Right atrium auricular region (tissue), 2 donors: ENCODE measurements at places on chromosomes 6 and 20.

DNA sequence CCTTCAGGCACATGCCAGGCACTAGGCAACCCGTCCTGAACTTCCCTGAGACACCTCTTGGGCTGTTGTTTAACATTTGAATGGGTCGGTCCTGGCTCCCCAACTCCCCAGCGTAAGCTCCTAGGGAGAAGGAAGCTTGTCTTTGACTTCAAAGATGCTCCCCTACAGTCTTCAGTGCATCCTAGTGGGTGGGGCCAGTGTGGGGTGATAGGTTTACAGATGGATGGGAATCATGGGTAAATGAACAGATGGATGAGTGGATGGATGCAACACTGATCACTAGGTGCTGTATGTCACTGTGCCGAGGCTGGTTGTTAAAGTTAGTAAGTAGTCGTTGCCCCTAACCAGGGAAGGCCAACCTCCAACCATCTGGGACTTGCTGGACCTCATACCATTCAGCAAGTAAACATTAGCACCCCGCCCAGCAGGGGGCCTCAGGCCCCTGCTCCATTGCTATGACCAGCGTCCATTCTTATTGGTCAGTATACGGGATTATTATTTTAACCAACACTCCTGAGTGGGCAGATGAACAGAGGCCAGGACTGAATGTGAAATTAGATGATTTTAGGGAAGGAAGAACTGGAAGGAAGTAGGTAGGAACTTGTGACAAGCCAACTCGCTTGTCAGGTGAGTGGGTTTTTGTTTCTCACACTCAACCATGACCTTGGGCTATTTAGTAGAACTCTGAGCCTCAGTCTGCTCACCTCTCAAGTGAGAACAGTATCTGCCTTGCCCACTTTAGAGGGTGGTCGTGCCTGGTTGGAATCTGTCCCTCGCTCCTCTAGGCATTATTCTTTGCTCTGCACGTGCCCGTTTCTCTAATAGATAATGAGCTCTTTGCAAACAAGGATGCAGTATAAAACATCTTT, 82.9 kb upstream of the FOXP4 start:
- H3K36me3 ChIP-seq: no peaks in the 10 kb centered on the region
- H3K4me3 ChIP-seq: no peak overlapping the region
- H3K27ac ChIP-seq: no peak overlapping the region
- no peaks in the 10 kb centered on the region for H3K27me3 ChIP-seq
- no peaks in the 10 kb centered on the region for H3K4me1 ChIP-seq
- peak; percentile 86 for DNase-seq

DNA sequence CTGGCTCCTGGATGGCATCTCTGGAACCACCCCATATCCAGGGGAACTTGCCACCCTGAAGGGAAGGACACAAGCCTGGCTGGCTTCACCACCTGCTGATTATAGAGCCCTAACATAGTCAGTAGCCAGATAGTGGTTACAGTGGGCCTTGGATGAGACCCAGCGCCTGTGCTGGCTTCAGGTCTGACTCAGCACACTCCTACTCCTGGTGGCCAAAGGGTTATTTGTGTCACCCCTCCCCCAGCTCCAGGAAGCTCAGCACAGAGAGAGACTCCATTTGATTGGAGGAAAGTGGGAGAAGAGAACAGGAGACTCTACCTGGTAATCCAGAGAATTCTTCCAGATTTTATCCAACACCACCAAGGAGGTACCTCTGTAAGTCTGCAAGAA, 12.8 kb downstream of the SNX14 start:
- no peak overlapping the region for H3K27ac ChIP-seq
- no peak overlapping the region for H3K4me3 ChIP-seq
- H3K4me1 ChIP-seq: peaks cover 45% of the 10 kb centered on the region

DNA sequence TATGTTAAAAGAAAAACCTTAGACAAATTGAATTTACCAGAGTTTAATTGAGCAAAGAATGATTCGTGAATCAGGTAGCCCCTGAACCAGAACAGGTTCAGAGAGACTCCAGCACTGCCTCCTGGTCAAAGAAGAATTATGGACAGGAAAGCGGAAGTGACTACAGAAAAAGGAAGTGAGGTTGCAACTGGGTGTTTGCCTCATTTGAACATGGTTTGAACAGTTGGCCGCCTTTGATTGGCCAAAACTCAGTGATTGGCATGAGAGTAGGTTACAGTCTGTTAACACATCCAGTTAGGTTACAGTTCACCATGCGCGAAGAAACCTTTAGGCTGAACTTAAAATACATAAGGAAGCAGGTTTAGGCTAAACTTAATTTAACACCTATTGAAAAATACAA, 248.8 kb downstream of the TFAP2A start:
- H3K4me3 ChIP-seq: no peak overlapping the region
- H3K27ac ChIP-seq: no peak overlapping the region
- no peaks in the 10 kb centered on the region for H3K4me1 ChIP-seq
- H3K36me3 ChIP-seq: no peaks in the 10 kb centered on the region
- no peaks in the 10 kb centered on the region for H3K27me3 ChIP-seq

- no peaks in the 10 kb centered on the region for H3K4me1 ChIP-seq
- DNase-seq: no peak
- no peak overlapping the region for H3K27ac ChIP-seq
- no peak overlapping the region for H3K4me3 ChIP-seq
- no peaks in the 10 kb centered on the region for H3K36me3 ChIP-seq
- no peaks in the 10 kb centered on the region for H3K27me3 ChIP-seq
Observed at GRCh38 chr6:71502168-71502567, 213.6 kb downstream of the OGFRL1 start.

GRCh38 chr6:139496654-139497344, 122.4 kb upstream of the CITED2 start:
- H3K27ac ChIP-seq: no peak overlapping the region
- H3K4me3 ChIP-seq: no peak overlapping the region
- no peaks in the 10 kb centered on the region for H3K4me1 ChIP-seq
- no peaks in the 10 kb centered on the region for H3K36me3 ChIP-seq
- DNase-seq: no peak

GRCh38 chr6:85116475-85116874, 333.4 kb upstream of the NT5E start:
- H3K4me3 ChIP-seq: no peak overlapping the region
- H3K27ac ChIP-seq: no peak overlapping the region
- no peaks in the 10 kb centered on the region for H3K4me1 ChIP-seq
- no peak for DNase-seq
- H3K27me3 ChIP-seq: no peaks in the 10 kb centered on the region

- H3K4me3 ChIP-seq: no peak overlapping the region
- H3K27ac ChIP-seq: no peak overlapping the region
- no peaks in the 10 kb centered on the region for H3K4me1 ChIP-seq
- no peak for DNase-seq
Observed at GRCh38 chr6:169340395-169340794, 86.7 kb upstream of the THBS2 start.

DNA sequence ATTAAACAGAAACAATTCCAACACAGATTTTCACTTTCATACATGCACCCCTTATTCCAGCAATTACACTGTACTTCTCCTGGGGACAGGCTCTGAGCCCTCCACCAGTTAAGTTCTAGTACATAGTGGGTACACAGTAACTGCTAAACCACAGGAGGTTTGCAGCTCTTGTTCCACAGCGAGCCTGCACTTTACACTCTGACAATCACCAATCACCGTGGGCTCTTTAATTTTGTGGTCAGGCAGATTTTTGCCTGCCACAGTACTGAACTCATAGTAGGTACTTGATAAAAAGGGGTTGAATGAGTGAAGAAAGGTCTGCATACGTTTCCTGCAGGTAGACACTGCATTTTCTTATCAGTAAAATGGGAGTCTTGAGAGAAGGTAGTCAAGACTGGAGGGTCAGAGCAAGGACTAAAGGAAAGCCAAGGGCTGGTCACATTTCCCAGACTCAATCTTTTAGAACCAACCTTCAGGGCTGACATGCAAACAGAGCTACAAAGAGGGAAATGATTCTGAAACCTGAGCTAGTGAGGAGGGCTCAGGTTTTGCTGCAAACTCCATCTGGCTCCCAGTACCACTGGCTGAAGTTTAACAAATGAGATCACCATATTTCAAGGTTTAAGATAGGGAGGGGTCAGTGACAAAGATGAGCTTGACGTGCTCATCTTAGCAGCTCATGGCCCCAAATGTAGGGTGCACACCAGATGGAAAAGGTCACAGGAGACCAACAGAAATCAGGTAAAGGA, 404.6 kb downstream of the BTBD9 start:
- no peaks in the 10 kb centered on the region for H3K36me3 ChIP-seq
- no peak for DNase-seq
- no peak overlapping the region for H3K27ac ChIP-seq
- H3K4me1 ChIP-seq: peaks cover 5% of the 10 kb centered on the region
- H3K27me3 ChIP-seq: no peaks in the 10 kb centered on the region
- H3K4me3 ChIP-seq: no peak overlapping the region

- DNase-seq: no peak
- H3K4me3 ChIP-seq: no peak overlapping the region
- no peaks in the 10 kb centered on the region for H3K4me1 ChIP-seq
- H3K27me3 ChIP-seq: no peaks in the 10 kb centered on the region
Observed at GRCh38 chr6:31568537-31568961, 3.5 kb upstream of the LTA start.

- no peaks in the 10 kb centered on the region for H3K4me1 ChIP-seq
- no peak for DNase-seq
- no peaks in the 10 kb centered on the region for H3K36me3 ChIP-seq
- no peaks in the 10 kb centered on the region for H3K27me3 ChIP-seq
Observed at GRCh38 chr20:32603046-32603726, 18.1 kb upstream of the NOL4L start.

DNA sequence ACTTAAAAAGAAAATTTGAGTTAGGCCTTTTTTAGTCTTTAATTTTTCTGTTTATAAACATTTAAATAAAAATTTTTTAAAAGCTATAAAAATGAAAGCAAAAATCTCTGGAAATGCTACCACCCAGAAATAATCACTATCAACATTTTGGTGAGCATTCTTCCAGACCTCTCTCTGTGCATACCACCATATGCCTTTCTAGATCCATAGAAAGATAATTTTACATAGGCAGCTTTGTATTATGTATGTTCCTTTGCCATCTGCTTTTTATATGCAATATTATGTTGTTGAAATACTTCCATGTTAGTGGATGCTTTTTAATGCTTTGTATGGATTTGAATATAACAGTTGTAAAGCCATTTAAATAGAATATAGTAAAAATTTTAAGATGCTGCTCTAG, 496.7 kb upstream of the HTR1E start:
- no peaks in the 10 kb centered on the region for H3K27me3 ChIP-seq
- no peaks in the 10 kb centered on the region for H3K36me3 ChIP-seq
- no peak overlapping the region for H3K27ac ChIP-seq

DNA sequence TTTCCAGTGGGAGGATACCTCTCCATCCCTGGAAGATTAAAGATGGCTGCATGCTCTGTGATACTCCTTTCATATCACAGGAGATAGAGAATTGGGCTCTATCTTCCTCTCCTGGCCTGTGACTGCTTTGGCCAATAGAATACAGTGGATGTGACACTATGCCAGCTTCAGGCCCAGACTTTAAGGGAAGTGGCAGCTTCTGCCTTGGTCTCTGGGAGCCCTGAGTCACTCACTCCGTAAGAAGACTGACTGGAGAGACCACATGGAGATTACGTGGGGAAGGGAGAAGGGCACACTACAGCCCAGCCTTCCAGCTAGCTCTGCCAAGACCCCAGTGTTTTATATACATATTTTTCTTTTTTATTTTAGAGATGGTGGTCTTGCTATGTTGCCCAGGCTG, 10.4 kb upstream of the MMP9 start:
- H3K4me3 ChIP-seq: no peak overlapping the region
- peaks cover 9% of the 10 kb centered on the region for H3K4me1 ChIP-seq
- no peaks in the 10 kb centered on the region for H3K36me3 ChIP-seq
- no peak overlapping the region for H3K27ac ChIP-seq
- H3K27me3 ChIP-seq: no peaks in the 10 kb centered on the region

GRCh38 chr6:155084431-155085123, 89.5 kb downstream of the TIAM2 start:
- no peaks in the 10 kb centered on the region for H3K36me3 ChIP-seq
- H3K4me1 ChIP-seq: no peaks in the 10 kb centered on the region

- H3K4me3 ChIP-seq: no peak overlapping the region
- H3K4me1 ChIP-seq: no peaks in the 10 kb centered on the region
- no peak for DNase-seq
- no peaks in the 10 kb centered on the region for H3K36me3 ChIP-seq
- no peak overlapping the region for H3K27ac ChIP-seq
Observed at GRCh38 chr6:155181498-155181897, 82.3 kb upstream of the CLDN20 start.

DNA sequence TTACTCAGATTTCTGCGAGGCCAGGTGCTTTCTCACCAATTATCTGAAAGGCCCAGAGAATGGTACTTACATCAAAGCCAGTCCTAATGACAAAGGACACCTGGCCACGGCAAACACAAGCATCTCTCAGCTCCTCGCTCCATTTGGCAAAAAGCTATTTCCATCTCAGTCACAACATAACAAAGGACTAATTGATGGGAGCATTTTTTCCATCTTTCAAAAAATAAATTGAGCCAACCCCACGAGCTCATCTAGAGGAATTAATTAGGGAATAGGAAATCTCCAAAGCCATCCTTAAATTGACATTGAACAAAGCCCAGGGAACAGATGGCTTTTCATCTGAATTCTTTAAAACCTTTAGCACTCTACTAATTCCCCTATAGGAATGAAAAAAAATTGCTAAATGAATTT, 236.7 kb downstream of the HAO1 start:
- H3K27me3 ChIP-seq: no peaks in the 10 kb centered on the region
- H3K4me1 ChIP-seq: no peaks in the 10 kb centered on the region
- no peaks in the 10 kb centered on the region for H3K36me3 ChIP-seq
- H3K4me3 ChIP-seq: no peak overlapping the region
- no peak overlapping the region for H3K27ac ChIP-seq
- no peak for DNase-seq

DNA sequence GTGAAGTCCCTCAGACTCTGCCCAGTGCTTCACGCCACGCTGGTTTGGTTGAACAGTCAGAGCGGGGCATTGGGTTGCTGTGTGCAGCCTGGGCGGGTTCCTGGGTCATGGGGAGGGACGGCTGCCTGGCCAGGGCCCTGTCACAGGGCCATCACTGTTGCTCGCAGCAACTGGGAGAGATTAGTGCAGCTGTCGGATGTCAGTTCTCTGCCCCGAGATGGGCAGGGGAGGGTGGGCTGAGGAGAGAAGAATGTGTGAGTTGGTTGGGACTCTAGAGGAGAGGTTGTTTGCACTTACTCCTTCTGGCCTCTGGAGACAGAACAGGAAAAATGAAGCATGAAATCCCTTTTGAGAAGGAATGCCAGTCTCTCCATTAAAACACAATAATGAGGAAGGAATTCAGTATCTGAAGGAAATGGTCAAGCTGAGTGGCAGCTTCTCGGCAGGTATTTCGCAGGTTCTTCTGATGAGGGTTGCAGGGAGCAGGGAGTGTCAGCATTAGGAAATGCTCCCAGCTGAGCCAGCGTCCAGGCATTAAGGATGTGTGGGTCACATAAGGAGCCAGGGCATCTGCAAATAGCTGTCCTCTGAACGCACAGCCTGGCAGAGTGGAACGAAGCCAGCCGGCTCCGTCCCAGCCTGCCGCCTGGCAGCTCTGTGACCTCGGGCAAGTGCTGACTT, 95.9 kb downstream of the SSR1 start:
- no peaks in the 10 kb centered on the region for H3K4me1 ChIP-seq
- peak overlapping the region; percentile 70 for H3K27ac ChIP-seq
- no peaks in the 10 kb centered on the region for H3K27me3 ChIP-seq
- no peak for DNase-seq
- peaks cover 34% of the 10 kb centered on the region for H3K36me3 ChIP-seq
